ENCODE measurements at places on chromosomes 6 and 20.

- DNase-seq, result peak; percentile 65
Observed at GRCh38 chr6:110951986-110952794, 6.3 kb upstream of the GTF3C6 start.

- DNase-seq, result peak; percentile 81
Observed at GRCh38 chr20:63682384-63683139, 13.9 kb upstream of the TNFRSF6B start.

DNA sequence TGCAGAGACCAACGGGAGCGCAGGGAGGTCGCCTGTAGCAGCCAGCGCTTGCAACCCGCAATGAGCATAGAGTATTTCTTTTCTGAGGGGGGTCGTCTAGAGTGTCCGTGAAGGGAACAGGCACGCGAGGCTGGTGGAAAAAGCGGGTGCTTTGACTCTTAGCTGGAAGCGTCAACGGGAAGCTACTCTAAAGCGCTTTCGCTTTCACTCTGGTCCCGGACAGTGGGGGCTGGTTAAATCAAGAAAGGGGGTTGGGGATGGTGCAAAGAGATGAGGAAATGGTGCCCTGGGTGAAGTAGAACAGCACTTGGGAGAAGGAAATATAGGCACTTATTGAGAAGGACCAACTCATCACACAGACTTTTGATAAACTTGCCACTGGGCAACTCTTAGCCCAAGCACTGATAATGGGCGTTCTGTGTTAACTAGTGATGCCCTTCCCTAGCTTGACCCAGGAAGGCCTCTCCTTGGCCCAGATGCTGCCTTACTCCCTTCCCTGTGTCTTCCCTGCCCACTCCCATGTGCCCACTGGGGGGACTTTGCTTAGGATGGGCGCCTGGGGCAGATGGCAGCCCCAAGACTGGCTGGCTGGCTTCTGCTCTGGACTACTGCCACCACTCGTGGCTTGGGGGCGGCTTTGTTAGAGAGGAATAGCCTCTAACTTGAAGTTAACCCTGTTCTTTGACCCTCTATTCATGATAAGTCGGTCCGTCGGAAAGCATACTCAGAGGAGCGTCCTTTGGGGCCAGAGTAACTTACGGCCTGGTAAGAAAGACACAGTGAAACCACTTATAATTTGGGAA lies 585 bp downstream of the PSMB9 start:
- DNase-seq, result no peak

DNA sequence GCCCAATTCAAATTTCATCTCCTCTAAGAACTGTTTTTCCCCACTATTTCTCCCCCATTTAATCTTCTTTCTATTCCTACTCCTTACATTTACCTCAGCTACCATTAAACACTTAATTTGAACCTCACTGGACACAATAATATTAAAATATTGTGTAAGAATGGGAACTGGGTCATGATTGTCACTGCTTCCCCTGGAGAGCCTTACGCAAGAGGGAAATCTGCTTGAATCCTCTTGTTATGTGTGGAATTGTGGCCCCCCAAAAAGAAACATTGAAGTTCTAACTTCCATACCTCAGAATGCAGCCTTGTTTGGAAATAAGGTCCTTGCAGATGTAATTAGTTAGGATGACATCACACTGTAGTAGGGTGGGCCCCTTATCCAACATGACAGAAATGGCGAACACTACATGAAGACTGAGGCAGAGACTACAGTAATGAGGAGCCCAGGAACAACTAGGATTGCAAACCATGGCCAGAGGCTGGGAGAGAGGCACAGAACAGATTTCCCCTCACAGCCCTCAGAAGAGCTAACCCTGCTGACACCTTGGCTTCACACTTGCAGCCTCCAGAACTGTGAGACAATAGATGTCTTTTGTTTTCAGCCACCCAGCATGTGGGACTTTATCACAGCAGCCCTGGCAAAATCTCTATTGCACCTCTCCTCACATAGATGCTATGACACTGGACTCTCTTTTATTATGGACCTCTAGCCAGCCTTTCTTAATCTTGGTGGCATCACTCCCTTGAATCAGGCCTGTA lies 29.9 kb downstream of the HIVEP2 start:
- DNase-seq, result no peak

DNA sequence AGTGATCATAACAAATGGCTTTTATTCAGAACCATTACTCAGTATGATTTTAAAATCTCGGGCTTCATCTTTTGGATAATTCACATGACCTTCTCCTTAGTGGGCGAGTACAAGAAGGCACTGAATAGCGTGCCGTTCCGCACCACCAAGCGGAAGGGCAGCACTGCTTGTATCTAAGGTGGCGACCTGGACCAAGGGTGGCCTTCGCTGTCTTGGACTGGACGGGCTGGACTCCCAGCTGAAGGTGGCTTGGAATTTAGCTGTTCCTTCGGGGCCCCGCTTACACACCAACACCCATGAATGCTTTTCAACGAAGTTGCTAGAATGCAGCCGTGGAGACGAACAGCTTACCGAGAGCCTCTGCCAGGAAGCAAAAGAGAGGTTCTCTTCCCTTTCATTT lies 168.6 kb upstream of the AGPAT4 start:
- DNase-seq, result no peak

DNA sequence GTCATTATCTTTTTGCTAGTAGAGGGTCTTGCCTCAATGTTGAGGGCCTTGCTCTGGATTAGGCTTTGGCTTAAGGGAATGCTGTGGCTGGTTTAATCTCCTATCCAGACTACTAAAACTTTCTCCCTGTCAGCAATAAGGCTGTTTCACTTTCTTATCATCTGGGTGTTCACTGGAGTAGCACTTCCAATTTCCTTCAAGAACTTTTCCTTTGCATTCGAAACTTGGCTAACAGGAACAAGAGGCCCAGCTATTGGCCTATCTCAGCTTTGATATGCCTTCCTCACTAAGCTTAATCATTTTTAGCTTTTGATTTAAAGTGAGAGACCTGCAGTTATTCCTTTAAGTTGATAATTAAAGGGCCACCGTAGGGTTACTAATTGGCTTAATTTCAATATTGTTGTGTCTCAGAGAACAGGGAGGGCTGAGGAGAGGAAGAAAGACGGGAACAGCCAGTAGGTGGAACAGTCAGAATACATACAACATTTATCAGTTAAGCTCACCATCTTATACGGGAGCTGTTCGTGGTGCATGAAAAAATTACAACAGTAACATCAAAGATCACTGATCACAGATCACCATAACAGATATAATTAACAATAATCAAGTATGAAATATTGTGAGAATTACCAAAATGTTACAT lies 186.7 kb downstream of the PTPRK start:
- no peak for DNase-seq

Measured in skeletal muscle cell (primary cell).